Skin of body (tissue), 3 donors: ENCODE measurements at places on chromosomes 5 and 9. TPM values are rescaled to one million over a fixed set of nuclear protein-coding genes. Genes with fewer than 3 reads are reported as not detected.

- DNase-seq: no peak
These were observed 17.8 kb upstream of the MSANTD3 start for GRCh38 chr9:100409176-100409556.

GRCh38 chr9:113381909-113382411 lies 5.2 kb upstream of the HDHD3 start:
- no peak for DNase-seq

GRCh38 chr5:125603321-125603720 lies 819.9 kb upstream of the GRAMD2B start:
- DNase-seq: no peak

DNA sequence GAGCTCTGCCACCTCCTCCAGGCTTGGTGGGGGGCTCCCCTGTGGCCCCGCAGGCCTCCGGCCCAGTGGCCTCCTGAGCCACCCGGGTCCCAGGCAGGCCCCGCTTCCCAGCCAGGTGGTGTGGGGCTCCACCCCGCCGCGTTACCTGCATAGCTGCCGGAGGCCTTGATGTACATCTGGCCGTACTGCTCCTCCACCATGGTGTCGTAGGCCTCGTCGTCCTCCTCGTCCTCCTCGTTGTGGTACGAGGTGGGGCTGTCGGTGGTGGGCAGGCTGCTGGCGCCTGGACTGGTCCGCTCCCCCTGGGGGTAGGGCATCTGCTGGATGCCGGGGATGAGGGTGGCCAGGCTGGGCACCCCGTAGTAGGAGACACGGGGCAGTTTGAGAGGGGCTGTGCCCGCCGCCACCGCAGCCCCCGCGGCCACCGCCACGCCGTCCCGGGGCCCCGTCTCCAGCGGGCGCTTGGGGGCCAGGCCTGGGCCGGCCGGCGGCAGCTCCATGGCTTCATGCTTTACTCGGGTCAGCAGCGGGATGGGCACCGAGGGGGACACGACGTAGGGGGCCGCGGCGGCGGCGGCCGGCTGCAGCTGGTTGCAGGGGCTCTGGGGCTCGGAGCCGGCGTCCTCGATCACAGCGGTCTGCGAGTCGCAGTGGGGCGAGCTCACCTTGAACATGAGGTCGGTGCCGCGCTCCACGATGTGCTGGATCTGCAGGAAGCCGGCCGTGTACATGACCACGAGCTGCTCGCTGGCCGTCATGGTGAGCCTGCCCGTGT lies 45.4 kb downstream of the NACC2 start:
- DNase-seq: no peak

DNA sequence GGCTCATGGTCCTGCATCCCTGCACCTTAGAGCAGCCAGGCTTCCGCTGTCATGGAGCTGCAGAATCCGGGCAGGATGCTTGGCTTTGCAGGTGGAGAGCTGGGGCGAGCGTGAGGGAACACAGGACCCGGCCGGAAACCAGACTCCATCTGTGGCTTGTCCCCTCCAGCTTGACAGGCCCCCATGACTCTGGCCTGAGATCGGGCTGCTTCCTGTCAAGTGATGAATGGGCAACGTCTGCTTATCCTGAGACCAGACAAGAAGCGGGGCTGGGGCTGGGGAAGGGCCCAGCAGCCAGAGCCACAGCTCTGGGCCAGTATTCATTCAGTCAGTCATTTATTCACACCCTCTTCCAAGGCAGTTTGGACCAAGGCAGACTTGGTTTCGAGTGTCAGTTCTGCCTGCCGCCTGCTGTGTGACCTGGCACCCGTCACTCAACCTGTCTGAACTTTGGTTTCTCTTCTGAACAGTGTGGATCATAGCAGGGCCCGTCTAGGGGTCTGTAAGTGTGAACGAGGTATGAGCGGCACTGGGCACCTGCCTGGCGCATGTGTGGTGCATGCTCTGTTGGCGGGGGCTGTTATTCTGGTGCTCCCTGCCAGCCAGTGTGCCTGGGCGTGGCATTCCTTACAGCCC lies 37.5 kb downstream of the NEK6 start:
- DNase-seq: no peak

- DNase-seq: no peak
These were observed 29.4 kb downstream of the CTNNAL1 start for GRCh38 chr9:108983885-108984284.

GRCh38 chr9:71663931-71664459 lies 104.3 kb downstream of the CEMIP2 start:
- DNase-seq: peak; percentile 11

DNA sequence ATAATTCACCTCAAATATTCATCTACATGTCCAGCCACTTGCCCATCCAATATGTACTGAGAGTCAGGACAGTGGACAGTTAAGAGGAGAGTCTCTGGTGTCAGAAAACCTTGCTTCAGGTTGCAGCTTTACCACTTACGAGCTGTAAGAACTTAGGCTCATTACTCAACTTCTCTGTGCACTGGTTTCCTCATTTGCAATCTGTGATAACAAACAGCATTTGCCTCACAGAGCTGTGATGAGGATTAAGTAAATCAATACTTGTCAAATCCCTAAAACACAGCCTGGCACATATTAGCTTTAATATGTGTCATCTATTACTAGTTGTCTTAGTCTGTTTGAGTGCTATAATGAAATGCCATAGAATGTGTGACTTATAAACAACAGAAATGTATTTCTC lies 8.6 kb downstream of the GOLGA1 start:
- DNase-seq: no peak

The DEPDC1B gene
- total RNA-seq: 6.7 TPM

The TEK gene
- total RNA-seq: 10.4 TPM

The HMMR gene
- total RNA-seq: 12.2 TPM

The SMIM33 gene
- total RNA-seq: not detected
